Dorsolateral prefrontal cortex (tissue), 122 donors: ENCODE measurements at places on chromosomes 11 and 22.
A peak's percentile ranks its signal among the peaks of the same experiment; 100 is the strongest.

DNA sequence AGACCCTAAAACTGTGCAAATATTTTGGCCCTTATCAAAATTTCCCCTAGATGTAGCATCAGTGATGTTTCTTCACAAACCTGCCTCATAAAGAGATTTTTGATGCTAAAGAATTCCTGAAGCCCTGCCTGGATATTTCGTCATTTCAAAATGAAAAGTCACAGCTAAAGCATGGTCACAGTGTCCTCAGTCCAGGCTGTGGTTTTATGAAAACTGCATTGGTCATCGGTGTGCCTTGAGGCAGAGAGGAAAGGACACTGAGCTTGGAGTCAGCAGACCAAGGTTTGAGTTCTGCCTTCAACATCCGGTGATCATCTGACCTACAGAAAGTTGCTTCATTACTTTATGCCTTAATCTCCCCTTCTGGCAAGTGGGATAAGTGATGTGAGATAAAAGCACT, 34.8 kb upstream of the ALKBH3 start:
- DNase-seq = no peak

- DNase-seq = no peak
Observed at GRCh38 chr11:32210556-32210955, 119.7 kb downstream of the RCN1 start.

GRCh38 chr22:35173655-35174054, 83.6 kb upstream of the HMGXB4 start:
- DNase-seq = no peak

DNA sequence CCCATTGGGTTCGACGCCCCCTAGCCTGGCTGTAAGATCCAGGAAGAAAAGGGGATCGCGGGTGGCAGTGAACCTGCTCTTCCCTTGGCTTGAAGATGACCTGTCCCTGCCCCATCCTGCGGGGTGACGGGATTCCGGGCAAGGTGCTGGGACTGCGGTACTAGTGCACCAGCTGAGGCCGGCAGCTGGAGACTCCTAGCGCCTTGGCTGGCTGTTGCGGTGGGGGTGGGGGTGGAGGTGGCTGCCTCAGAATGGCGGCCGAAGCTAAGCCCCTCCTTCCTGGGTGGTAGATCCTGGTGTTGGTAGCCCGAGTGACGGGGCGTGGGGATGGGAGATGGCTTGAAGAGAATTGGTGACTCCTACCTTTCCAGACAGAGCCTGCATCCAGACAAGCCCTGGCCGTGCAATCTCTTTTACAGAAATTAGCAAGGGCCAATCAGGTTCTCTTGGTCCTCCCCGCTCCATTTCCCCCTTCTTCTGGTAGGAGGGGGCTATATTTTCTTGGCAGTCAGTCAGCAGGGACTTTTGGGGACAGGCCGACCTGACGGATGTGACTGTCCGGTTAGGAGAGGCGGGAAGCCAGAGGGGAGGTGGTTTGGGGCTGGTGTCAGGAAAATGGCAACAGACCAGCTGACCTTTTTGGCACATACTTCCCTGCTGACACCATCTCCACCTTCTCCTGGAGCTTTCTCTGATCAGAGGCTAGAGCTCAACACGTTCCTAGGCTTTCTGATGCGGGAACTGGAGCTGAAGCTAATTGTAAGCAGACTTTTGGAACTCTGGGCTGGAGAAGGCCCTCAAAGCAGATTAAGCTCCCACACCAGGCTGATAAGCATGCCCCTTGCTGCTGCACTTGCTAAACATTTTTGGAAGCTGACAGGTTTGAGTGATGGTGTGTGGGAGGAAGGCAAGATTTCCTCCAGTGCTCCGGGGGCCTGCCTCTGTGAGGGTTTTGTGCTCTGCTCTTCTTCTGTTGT, 2.0 kb downstream of the NAV2 start:
- peak; percentile 68 for DNase-seq

DNA sequence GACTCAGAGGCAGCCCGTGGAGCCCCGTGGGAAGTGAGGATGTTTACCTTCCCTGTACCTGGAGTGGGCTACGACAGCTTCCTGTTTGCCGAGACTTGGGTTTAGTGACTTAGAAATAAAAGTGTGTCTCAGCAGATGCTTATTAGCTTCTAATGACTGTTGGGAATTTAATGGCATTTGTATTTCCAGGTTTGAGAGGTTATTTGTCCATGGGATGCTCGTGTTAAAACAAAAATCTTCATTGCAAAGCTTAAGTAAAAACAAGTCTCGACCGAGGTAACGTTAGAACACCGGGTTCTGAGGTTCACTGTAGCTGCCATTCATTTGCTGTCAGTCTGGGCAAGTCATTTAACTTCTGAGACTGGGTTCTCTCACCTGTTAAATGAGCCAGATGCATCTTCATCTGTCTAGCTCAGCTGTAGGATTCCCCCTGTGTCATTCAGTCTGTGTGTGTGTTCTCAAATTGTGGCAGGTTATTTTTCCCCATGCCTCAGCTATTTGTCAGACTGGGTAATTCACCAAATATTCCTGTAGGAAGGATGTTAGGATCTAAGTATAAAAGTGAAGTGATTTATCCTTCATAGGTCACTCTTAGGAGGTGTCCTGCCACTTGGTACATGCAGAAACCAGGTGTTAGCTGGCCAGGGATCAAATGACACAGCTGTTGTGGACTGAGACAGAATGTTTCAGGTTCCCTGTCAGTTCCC, 791 bp downstream of the EI24 start:
- no peak for DNase-seq

GRCh38 chr22:29804985-29805384, 33.1 kb downstream of the ASCC2 start:
- DNase-seq = no peak

GRCh38 chr11:19253153-19253745, 12.5 kb upstream of the E2F8 start:
- DNase-seq = no peak

DNA sequence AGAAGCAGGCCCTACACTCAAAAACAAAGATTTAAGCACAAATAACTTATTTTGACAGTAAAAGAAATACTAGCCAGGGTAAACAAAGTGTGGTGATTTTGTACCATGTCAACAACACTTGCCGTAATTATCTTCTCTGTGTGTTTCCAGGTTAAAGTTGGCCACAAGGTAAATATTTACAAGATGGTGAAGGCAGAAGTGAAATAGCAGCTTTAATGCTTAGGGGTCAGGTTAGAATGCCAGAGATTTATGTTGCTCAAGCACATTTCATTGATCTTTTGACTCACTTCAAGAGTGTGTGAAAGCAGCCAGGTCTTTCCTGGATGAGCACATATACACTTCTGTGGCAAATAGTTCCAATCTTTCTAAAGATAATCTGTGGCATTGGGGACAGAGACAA, 270.2 kb upstream of the LUZP2 start:
- DNase-seq = no peak

DNA sequence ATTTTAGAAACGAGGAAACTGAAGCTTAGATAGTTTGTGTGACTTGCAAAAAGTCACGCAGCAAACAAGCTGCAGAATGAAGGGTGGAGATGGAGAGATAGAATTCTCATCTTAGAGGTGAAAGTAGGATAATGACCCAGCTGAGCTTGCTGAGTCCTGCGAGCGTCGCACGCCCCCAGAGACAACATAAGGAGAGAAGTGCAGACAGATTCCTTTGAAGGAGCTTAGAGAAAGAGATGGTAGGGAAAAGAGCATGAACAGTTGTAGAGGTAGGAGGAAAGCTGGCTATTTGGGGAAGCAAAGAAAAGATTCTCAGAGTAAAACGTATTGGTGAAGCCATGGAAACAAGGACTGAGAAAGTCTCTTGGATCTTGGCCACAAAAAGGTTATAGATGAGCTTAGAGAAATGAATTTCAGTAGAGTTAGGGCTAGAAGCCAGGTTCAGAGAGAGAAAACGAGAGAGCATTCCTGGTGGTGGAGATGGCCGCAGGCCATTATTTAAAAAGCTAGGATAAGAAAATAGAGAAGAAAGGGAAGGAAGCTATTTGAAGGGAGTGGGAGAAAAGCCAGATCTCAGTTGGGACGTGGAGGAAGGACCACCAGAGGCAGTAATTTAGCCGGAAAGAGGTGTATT, 44.8 kb downstream of the FAM83F start:
- DNase-seq = no peak

DNA sequence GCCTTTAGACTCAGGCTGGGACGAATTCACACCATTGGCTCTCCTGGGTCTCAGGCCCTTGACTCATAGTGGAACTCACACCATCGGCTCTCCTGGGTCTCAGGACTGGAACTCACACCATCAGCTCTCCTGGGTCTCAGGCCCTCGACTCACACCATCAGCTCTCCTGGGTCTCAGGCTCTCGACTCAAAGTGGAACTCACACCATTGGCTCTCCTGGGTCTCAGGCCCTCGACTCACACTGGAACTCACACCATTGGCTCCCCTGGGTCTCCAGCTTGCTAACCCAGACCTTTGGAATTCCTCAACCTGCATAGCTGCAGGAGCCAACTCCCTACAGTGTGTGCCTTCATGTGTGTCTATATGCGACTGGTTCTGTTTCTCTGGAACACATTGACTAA, 56.7 kb downstream of the SHISAL1 start:
- DNase-seq = no peak

GRCh38 chr11:96065379-96065778, 141.5 kb upstream of the MTMR2 start:
- no peak for DNase-seq

DNA sequence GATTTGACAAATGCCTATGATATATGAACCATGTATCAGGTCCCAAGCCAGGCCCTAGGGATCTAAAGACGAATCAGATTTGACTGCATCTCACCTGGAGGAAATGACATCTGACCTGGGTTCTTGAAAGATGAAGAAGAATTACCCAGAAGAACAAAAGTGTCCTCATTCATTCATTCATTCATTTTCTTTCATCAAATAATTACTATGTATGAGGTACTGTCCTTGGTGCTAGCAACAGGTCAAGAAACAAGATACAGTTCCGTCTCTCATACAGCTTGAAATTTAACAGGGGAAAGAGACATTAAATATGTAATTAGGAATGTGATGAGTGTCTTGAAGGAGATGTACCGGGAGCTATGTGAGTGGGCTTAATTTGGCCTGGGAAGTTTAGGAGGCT, 1.8 kb upstream of the APBB1 start:
- DNase-seq = no peak

GRCh38 chr11:35478471-35479091, 46.8 kb downstream of the PAMR1 start:
- DNase-seq = no peak

- no peak for DNase-seq
Observed at GRCh38 chr22:46740910-46741780, 3.1 kb upstream of the CERK start.

DNA sequence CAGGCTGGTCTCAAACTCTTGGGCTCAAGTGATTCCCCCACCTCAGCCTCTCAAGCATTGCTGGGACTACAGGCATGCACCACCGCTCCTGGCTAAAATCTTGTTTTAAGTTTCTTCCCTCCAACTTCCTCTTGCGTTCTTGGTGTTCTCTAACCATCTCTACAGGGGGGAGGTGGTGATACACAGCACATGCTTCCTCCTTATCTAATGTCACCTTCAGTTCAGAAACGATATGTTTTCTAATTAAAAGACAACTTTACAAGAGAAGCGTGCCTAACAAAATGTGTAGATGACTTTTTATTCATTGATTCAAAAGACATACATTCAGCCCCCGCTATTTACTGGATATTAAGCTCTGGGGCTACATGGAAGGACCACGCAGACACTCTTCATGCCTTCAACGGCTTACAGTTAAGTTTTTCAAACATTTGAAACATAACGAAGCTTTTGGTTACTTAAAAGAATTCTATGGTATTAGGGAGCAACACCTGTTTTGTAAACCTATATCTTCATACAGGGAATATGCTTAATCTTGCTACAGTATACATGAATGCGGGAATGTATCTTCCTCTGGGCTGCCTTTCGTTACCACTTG, 933 bp upstream of the DLAT start:
- DNase-seq = no peak

- no peak for DNase-seq
Observed at GRCh38 chr11:11667056-11667455, 45.3 kb upstream of the GALNT18 start.

GRCh38 chr11:94938095-94939055, 35.0 kb downstream of the CWC15 start:
- no peak for DNase-seq

DNA sequence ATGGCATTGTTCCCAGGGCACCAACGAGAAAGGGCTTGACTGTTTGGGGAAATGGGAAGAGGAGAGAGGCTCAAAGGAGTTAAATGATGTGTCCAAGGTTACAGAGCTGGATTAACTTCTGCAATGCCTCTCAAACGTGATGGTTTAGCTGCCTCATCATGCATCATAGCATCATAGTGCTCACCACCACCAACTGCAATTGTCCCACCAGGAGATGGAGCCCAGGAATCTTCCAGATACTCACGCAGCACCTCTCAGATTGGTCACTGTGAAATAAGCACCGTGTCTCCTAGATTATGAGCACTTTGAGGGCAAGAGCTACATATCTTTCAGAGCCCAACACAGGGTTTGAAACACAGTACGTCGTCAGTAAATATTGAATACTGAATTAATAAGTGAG, 69.2 kb downstream of the PRSS23 start:
- no peak for DNase-seq

GRCh38 chr22:20054034-20054427, 26.0 kb upstream of the DGCR8 start:
- DNase-seq = no peak
